B cell (primary cell): ENCODE measurements at places on chromosomes 5 and 9. TPM values are rescaled to one million over a fixed set of nuclear protein-coding genes. Genes with fewer than 3 reads are reported as not detected.

BTNL3 gene
- not detected in 2 replicates for polyA plus RNA-seq

HBEGF gene
- 1.8 and 2.4 TPM in 2 replicates for polyA plus RNA-seq

JADE2 gene
- polyA plus RNA-seq: 50.4 and 80.5 TPM in 2 replicates

SVEP1 gene
- not detected in 2 replicates for polyA plus RNA-seq

SLC1A1 gene
- polyA plus RNA-seq: 0.10 TPM in 1 of 2 replicates, not detected in the other

ATP10B gene
- not detected in 2 replicates for polyA plus RNA-seq

SYK gene
- 55.3 and 60.3 TPM in 2 replicates for polyA plus RNA-seq

FOXD4L5 gene
- polyA plus RNA-seq: not detected in 2 replicates

ASPN gene
- not detected in 2 replicates for polyA plus RNA-seq

TRIM32 gene
- polyA plus RNA-seq: 3.3 and 3.6 TPM in 2 replicates

TARS1 gene
- 11.0 and 14.9 TPM in 2 replicates for polyA plus RNA-seq

DNA sequence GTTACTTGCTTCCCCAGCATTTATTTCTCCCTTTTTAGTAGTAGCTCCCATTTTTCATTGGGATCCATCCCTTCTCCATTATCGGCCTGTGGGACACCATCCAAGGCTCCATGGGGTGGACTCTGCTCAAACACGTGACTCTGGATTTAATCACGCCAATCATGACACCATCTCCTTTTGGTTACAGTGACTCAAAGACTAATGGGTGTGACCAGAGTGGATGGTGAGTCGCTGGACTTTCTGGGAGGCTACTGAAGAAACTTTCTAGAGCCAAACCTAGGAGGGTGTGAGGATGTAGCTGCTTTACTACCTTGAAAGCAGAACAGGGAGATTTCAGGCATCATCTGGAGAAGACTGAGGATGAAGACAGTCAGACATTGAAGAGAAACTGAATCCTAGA, 93.1 kb downstream of the PJA2 start:
- no peak for DNase-seq

- no peak for DNase-seq
Measured at GRCh38 chr5:25345240-25345771, 700.5 kb upstream of the CDH10 start.

- no peak for DNase-seq
Measured at GRCh38 chr9:78573669-78574068, 276.7 kb downstream of the PSAT1 start.

DNA sequence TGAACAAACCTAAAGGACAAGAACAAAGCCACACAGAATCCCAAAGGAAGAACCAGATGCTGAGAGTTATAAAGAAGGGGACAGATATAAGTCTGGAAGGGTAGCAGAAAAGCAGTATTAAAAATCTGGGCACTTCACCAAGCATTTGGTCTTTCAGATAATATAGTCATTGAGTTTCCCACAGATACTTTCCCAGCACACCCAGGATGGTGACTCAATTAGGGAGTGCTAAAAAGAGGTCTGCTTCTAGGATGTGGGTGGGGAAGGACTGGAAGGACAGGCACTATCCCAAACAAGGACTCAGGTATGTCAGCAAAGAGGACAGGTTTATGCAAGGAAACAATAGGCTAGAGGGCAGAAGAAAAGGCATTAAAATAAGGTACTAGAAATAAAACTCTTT, 59.3 kb downstream of the DIAPH1 start:
- no peak for DNase-seq

GRCh38 chr5:74988273-74988983, 63.9 kb downstream of the GCNT4 start:
- no peak for DNase-seq

- DNase-seq: no peak
Measured at GRCh38 chr9:133461975-133462374, 2.2 kb downstream of the CACFD1 start.

GRCh38 chr9:129889941-129890717, 54.9 kb downstream of the USP20 start:
- DNase-seq: peak; percentile 71

DNA sequence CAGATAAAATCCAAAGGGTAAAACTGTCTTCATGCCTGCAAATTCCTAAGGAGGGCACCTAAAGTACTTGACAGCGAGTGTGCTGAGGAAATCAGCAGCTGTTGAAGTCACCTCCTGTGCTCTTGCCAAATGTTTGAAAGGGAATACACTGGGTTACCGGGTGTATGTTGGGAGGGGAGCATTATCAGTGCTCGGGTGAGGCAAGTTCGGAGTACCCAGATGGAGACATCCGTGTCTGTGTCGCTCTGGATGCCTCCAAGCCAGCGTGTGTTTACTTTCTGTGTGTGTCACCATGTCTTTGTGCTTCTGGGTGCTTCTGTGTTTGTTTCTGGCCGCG, 727 bp upstream of the ADRB2 start:
- DNase-seq: no peak

DNA sequence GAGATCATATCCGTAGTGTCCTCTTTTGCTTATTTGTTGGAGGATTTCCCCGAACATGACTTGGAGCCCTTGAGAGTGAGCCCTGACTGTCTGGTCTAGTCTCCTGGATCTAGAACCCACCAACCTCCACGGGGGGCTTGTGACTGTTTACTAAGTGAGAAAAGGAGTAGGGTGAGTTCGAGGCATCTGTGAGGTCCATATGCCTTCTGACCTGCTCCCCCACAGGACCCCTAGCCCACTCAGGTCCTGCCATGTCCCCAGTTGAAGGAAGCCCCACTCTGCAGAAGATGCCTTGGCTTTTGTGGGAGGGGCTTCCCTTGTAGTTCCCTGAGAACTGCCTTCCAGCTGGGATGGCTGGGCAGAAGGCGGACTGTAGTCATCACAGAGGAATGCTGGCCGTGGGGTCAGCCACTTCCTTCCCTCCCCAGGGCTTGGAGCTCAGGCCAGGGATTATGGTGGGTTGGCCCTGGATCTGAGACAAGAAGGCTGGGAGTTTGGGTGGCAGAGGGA, 7.0 kb upstream of the IRF1 start:
- DNase-seq: peak; percentile 29

DNA sequence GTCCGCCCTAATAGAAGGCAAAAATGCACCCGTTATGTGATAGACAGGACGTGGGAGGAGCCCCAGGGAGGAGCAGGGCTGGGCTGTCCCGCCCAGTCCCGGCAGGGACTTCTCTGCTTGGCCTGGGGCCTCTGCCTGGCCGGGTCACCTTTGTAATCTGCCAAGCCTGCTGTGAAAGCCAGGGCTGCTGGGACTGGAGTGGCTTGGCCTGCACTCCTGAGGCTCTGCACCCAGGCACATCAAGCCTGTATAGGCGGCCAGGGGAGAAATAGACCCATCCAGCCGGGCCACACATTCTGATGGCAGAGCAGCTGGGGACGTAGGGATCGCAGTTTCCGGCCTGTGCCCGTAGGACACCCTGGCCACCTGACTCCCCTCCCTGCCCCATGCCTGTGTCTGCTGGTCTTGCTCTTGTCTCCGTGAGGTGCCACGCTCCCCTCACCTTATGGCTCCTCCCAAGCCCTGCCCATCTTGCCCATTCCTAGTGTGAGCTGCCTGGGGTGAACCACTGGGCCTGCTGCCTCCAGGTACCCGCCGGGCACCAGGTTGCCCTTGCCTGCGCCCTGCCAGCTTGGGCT, 28.1 kb downstream of the DYNC2I2 start:
- DNase-seq: no peak

DNA sequence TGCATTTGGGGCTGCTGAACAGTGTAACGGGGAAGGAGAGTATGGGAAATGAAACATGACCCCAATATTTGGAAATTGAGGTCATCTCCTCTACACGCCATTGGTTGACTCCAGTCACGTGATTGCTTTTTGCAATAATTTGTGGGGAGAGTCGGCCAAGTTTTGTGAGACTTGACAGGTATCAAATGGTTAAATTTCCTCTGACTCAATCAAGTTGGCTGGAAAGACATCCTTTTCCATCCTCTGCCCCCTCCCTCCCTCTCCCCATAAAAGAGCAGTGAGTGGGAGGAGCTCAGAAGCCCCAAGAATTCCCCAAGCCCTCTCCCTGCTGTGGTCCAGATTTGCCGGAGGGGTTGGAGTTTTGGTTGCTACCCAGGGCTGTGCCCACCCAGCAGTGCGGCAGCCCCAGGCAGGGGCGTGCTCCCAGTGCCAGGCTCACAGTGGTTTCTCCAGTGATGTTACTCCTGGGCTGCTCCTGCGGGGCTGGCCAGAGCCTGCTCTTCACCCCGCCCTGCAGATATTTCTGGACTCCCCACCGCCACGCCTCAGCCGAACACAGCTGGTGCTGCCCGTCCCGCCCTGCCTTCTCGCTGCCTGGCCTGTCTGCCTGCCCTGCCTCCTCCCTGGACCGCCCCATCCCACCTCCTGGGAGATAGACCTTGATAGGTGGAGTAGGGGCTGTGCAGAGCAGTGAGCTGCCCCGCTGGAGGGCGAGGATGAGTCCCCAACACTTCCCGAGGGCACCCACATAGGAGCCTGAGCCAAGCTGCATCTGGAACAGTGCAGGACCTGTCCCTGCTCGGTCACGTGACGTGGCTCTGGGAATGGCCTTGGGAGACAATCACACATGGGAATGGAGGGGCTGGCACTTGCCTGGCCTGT, 3.4 kb downstream of the COL5A1 start:
- no peak for DNase-seq

GRCh38 chr9:86282979-86283535, 719 bp upstream of the ISCA1 start:
- no peak for DNase-seq

DNA sequence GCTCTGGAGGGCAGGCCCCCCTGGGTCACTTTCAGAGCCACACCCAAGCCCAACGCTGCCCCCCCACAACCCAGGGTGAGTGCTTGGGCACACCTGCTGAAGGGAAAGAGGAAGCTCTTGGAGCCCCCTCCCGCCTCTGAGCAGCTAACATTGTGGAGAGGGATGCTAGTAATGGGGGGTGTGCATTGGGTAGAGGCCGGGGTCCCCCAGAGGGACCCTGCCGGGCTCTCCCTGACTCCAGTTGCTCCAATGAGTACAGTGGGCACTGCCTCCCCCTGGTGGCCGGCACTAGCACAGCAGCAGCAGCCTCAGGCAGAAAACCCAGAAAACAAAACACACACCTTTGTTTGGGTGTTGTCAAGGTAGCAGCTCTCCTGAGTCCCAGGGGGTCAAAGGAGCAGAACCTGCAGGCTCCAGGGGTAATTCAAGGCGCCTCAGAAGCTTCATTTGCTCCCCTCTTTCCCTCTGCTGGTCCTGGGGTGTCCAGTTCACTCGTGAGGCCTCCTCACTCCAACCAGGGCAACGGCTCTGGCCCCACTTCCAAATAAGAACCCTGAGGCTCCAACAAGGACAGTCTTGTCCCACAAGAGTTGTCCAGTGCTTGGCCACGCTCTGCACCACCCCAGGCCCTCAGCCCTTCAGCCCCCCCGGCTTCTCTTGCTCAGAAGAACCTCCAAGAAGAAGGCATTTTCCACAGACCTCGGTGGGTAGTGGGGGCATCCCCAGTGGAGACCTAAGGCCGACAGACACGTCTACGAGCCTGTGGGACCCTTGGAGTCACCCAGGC, 16.1 kb downstream of the GBGT1 start:
- DNase-seq: peak; percentile 89

DNA sequence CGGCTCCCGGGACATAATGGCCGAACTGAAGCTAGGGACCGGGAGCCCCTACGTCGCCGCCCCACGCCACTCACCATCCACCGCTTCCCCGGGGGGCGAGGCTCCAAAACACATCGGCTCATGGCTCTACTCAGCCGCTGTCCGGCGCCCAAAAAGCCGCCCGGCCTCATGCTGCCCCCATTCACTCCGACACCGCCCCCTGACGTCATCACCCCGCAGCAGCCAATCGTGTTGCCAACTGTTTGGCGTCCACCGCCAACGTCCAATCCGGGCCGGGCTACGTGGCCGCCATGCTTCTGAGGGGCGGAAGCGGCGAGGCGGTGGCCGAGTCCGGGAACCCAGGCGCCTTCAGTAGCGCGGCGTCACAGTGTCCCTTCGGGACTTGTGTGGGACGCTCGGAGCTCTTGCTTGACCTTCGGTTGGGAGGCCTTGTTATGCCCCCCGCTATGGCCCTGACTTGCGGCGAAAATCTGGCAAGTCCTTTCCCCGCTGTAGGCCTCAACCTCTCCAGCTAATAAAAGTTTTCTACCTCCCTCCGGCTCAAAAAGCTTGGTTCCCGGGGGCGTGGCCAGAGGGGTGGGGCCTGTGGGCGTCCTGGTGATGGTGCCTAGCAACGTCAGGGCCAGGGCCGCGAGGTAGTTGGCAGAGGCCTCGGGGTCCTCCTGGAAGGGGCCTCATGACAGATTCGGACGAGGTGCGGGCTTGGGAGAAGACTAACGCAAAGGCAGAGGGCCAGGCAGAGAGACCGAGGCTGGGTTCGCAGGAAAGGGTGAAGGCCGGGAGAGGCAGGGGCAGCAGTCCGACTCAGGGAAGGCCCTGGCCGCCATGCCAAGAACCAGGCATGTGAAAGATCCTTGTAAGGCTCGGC, at the start of the genes PTRH1 and TTC16:
PTRH1 (minus strand) TSS at position 194 of the 868 bp plus-strand sequence; CDS start at position 170, 24 bp downstream.
TTC16 (plus strand) TSS at position 610 of the 868 bp plus-strand sequence; CDS start at position 677, 67 bp downstream.
- DNase-seq: peak; percentile 98

- DNase-seq: no peak
Measured at GRCh38 chr5:96663608-96664007, 1.4 kb downstream of the CAST start.

GRCh38 chr5:180137401-180138213, 66.0 kb upstream of the RNF130 start:
- DNase-seq: no peak

DNA sequence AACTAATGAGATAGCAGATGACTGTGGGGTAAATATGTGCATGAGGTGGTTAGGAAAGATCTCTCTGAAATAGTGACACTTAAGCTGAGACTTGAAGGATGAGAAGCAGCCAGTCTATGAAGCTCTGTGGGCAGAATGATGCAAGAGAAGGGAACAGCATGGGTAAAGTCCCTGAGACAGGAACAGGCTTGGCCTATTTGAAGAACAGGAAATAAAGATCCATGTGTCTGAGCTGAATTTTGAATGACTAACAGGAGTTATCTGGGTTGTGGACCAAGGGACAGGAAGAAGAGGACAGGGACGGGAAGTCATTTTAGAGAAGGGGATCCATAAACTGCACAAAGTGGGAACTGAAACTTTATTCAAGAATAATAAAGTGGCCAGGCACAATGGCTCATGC, 25.6 kb upstream of the HMGCS1 start:
- DNase-seq: no peak

DNA sequence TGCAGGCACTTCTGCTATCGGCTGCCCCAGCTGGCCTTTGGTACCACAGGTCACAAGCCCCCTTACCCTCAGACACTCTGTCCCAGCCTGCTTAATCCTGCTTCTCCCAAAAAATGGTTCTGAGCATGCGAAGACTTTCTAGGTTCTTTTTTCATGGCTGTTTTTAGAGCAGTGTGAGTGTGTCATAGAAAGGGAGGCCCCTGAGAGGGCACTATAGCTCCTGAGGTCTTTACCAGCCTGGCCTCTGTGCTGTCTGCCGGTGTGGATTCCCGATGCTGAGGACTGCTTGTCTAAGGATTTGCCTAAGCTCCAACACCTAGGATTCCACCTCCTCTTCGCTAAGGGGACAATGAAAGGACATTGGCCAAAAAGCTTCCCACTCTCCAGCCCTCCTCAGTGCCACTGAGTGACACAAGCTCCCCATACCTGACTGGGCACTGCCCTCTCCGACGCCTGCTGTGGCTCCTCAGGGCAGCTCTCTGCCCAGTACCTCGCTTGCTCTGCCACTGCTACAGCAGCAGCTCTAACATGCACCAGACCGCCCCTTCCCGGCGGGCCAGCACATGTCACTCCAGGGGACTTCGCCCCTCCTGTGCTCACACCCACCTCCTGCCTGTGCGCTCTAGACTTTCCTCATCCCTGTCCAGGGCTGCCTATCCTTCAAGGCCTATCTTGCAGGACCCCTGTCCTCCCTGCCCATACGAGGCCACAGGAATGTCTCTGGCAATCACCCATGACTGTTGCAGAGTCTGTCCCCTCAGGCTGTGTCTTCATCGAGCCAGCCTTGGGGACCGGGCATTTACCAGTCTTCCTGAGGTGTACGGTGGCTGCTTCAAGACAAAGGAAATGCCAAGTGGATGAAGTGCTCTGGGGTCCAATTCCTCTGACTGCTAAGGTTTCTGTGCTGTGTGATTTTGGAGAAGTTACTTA, 21.0 kb downstream of the MACROH2A1 start:
- no peak for DNase-seq

GRCh38 chr5:80076131-80077050, 41.2 kb downstream of the THBS4 start:
- DNase-seq: no peak
